CD4-positive, alpha-beta T cell treated with Interleukin-2 at 100 ng/mL for 4 hours (primary cell): ENCODE measurements at places on chromosomes 4 and X.

DNA sequence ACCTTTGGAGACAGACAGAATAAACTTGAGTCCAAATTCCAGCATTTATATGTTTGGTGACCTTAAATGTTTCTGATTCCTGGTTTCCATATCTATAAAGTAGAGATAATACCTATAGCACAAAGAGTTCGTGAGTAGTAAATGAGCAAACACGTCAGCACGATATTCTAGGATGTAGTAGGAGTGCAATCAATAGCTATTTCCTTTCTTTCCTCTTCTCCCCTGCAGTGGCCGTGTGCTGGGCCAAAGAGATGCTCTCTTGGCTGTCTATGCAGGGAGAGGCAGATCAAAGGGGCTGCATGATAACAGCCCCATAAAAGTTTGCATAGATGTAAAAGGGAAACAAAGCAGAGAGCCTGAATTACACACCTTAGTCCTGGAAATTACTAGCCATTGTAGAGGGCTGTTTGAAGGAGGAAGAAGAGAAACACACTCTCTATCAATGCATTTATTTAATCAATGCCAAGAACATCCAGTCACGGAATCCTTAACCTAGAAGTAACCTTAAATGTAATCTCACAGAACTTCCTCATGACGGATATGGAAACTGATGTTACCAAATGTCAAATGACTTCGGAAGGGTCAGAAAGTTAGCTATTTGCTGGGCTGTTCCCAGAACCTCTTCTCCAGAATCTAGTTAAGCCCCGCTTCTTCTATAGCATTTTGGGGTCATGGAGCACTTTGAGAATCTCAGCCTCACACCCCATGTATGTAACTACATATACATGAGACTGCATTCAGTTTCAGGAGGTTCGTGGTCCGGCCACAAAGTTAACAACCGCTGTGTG is 35.5 kb upstream of the PLAC8 start:
- no peak for DNase-seq

GRCh38 chr4:7196736-7197135 is 4.4 kb downstream of the SORCS2 start:
- DNase-seq = no peak

GRCh38 chrX:9291629-9292028 is 173.2 kb upstream of the TBL1X start:
- no peak for DNase-seq

DNA sequence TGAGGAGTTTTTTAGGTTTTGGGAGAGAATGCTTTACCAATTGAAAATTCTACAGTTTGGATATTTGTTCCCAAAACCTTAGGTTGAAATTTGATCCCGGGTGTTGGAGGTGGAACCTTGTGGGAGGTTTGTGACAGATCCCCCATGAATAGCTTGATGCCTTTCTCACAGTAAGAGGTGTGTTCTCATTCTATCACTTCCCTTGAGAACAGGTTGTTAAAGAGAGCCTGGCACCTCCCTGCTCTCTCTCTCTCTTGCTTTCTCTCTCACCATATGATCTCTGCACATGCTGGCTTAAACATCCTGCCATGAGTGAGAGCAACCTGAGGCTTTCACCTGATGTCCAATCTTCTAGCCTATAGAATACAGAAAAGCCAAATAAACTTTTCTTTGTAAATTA is 1475.5 kb upstream of the AGA start:
- no peak for DNase-seq

DNA sequence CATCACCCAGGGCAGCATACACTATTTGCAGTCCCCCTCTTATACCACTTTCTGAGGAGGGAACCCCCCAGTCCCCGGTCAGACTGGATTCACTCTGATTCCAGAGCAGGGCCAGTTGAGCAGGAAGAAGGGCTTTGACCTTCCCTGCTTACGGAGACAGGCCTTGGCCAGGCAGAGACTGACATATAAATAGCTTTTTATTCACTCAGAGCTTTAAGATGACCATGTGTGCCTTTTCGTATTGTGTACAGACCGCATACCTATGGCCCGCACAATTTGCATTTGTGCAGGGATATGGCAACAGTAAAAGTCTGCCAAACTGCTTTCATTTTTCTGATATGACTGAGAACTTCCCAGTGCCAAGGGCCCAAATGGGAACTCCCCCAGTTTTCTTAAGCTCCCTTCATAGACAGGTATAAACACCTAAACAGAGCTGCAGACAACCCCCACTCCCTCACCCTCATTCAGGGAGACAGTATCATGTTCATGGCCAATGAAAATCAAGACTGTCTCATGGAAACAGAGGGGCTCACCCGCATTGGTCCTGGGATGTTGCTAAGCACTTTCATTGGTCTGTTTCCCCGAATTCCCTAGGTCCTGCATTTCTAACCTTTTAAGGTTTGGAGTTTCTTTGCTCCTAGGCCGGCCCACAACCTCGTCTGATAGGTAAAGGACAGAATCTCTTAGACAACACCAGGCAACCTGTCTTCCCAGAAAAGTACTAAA is 86.0 kb downstream of the RTL5 start:
- DNase-seq = no peak

- no peak for DNase-seq
Measured at GRCh38 chr4:80425124-80426100, 89.9 kb downstream of the CFAP299 start.

- no peak for DNase-seq
Measured at GRCh38 chrX:29902004-29902403, 313.4 kb upstream of the MAGEB2 start.

DNA sequence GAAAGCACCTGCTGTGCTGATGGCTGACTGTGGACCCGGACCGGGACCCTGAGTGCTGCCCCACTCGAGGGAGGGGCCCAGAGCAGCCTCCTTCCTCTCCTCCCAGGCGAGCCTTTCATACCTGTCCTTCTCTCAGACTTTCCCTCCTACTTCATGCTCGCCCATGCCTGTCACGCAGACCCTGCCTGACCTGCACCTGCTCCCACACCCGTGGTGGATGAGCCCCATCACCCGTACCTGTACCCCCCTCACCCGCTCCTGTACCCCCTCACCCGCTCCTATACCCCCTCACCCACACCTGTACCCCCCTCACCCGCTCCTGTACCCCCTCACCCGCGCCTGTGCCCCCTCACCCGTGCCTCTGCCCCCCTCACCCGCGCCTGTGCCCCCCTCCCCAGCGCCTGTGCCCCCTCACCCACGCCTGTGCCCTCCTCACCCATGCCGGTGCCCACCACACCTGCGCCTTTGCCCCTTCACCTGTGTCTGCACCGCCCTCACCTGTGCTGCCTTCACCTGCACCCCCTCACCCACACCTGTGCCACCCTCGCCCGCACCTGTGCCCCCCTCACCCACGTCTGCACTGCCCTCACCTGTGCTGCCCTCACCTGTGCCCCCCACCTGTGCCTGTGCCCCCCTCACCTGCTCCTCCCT is 5.8 kb downstream of the MAEA start:
- no peak for DNase-seq

DNA sequence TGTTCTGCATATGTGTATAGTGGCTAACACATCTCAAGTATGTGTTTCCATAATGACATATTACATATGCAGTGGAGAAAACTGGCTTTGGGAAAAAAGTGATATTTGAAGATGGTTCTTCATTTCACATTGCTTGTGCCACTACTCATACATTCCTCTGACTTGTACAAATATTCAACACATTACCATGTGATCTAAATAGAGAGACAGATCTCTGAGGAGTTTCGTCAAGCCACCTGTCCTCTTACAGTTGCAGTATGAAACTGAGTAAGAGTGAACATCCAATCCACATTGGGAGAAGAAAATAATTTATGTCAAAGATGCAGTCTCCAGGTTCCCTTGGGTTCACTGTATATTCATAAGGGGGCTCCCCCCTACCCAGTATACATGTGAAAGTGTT is 123.9 kb downstream of the KDR start:
- no peak for DNase-seq

GRCh38 chr4:2698951-2699505 is 57.1 kb downstream of the TNIP2 start:
- no peak for DNase-seq

DNA sequence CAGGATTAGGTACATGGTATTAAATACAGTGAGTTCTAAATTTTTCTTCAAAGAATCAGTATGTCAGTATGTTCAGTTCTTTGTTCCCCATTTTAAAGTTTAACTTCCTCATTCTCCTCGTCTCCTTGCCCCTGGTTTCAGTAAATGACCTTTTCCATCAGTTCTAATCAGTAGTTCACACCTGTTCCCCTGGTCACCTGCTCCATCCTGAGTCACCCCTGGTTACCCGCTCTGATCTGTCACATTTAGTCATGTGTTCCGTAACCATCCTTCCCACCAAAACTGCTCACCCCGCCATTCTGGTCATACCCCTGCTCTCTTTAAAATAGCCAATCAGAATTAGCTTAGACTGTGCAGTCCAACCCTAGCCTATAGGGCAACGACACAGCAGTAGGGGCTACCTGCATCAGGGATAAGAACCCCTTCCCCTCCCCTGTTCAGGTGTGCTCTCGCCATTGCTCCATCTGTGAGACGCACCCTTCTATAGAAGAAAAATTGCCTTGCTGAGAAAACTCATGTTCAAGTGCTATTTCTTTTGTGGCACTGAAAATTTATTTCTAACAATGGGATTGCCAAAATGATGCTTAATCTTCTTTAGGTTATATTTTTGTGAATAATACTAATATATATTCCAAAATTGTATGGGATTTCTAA is 181.3 kb downstream of the OR13H1 start:
- no peak for DNase-seq

DNA sequence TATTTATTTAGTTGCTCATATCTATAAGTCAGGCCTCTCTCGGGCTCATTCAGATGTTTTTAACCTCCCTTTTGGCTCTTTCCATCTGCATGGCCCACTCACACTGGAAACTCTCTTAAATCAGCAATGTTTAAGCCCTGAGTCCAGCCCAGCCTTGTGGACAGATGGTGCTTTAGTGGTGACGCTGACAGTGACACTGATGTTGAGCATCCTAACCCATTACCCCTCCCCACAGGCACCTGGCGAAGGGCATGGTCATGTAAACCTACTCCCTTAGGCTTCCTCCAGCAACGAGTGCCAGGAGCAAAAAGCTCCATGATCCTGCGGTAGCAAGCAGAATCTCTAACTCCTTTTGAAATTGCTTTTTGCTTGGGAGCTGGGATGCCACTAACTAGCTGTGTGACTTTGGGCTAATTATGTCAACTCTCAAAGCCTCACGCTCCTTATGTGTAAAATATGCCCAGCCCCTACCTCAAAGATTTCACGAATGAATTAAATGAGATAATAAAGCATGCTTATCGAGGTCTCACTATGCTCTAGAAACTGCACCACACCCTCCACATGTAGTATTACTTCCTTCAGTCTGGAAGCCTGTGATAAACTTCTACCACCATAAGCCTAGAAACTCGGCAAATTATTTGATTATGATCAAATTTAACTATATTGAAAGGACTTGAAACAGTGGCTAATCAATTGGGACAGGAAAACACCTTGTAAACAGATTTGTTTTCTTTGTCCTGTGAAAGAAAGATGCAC is 569.4 kb downstream of the BCOR start:
- no peak for DNase-seq

- peak; percentile 47 for DNase-seq
Measured at GRCh38 chr4:15778289-15779241, at the start of gene CD38. Gene CD38 (plus strand): TSS chr4:15778328. CDS start chr4:15778415, 87 bp downstream.

GRCh38 chr4:107740381-107740780 is 20.3 kb upstream of the PAPSS1 start:
- no peak for DNase-seq

DNA sequence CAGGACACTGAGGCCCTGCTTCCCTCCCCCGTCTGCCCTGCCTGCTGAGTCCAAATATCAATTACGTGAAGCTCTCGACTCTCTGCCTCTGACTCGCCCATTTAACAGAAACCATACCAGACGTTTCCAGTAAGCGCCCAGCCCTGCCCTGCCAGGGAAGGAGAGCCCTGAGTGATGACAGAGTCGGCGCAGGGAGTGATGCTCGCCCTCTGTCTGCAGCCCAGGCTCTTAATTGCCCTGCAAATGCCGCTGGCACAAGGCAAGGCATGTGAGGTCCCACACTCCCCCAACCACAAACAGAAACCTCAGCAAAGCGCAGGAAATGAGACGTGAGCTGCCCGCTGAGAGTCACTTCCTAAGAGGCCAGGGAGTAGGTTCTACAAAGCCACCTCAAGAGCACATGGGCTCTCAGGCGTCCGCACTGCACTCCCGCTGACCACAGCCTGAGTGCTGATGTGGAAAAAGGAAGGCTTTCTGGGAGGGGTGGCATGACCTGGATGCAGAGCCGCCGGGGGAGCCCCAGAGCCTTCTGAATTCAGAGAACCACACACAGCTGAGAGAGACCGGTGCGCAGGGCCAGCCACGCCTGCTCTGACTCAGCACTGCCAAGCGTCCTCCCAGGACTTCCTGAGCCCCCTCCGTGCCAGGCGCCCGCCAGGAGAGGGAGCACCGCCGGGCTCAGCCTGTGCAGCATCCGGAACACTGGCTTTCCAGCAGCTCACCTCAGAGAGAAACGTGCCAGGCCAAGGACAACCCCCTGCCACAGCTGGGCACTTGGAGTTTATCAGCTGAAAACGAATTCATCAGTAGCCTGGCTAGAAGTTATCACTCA is 5.3 kb downstream of the ZFYVE28 start:
- peak; percentile 96 for DNase-seq

GRCh38 chrX:93593966-93594365 is 79.4 kb downstream of the NAP1L3 start:
- no peak for DNase-seq

DNA sequence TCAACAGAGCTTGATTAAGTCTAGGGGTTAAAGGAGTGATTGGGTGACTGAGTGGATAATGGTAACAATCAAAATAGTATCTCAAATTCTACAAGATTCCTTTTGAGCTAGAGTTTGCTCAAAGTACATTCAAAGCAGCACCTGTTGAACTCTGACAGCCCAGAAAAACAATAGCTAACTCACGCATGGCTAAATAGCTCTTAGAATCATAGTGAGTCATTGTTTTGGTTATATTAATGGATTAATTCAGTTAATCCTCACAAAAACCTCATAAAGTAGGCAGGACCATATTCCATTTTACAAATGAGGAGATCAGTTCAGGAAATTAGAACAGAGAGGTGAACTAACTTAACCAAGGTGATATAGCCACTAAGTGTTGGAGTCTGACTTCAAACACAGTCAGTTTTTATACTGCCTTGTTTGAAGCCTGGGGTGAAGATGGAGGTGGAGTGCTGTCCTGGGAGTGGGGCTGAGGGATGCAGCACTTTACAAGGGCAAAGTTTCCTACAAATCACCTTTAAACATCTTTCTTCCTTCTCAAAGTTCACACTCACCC is 35.9 kb upstream of the PPM1K start:
- DNase-seq = peak; percentile 19

DNA sequence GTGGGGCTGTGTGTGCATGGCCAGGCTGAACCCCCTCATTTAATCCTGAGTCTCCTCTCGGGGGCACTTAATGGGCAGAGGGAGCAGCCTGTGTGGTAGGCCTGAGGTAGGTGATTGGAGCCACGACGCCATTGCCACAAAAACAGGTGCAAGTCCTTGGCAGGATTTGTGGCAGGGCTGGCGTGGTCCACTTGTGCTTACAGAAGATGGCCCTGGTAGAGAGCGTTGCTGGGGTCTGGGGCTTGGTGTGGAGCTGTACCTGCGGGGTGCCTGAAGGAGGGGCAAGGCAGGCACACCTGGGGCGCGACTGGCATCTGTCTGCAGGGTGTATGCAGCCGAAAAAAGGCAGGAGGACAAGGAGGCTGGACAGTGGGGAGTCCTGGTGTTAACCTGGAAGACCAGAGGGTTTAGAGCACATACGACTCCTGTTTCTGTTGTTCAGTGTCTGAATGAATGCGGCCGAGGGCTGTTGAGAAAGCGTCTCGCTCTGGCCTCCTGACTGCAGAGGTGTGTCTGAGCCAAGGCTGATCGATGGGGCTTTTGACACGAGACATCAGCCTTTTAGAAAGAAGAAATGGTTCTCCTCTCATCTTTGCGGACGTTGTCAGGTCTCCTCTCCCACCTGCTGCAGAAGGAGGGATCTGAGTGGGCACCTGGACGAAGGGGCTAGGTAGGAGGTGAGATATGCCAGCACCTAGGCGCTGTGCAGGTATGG is 52.0 kb downstream of the TBC1D14 start:
- no peak for DNase-seq
